ENCODE measurements at places on chromosomes 2 and 18. TPM values are rescaled to one million over a fixed set of nuclear protein-coding genes. Genes with fewer than 3 reads are reported as not detected.

DNA sequence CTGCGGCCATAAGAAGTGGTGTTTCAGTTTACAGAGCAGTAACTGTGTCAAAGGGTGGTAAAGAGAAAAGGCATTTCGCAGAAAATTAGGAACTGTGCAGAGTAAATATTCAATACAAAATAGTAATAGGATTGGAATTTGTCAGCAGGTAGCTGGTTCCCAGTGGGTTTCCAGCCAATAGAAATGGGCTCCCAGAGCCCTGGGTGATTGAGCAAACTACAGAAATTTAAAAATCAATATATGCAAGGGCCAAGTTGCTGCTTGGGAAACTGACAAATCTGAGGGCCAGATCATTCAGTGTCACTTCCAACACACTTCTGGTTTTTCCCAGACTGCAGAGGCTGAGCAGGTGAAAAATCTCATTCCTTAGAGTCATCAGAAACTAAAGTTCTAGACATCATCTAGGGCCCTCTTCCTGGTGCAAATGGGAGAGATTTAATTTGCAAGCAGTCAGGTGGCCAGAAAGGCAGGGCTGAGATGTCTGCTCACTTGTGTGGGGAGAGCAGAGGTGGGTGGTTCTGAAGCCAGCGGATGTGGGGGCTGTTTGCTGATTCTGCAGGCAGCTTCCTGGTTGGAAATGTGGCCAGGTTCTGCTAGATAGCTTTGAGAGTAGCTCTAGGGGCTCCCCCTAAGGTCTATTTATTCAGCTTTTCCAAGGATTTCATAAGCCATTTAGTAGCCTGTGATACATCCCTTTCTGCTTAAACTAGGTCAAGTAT, 182.4 kb downstream of the NCK2 start:
- no peaks in the 10 kb centered on the region for H3K36me3 ChIP-seq
- DNase-seq = no peak
- H3K27me3 ChIP-seq = no peaks in the 10 kb centered on the region
- no peak overlapping the region for H3K27ac ChIP-seq
- no peaks in the 10 kb centered on the region for H3K4me1 ChIP-seq

DNA sequence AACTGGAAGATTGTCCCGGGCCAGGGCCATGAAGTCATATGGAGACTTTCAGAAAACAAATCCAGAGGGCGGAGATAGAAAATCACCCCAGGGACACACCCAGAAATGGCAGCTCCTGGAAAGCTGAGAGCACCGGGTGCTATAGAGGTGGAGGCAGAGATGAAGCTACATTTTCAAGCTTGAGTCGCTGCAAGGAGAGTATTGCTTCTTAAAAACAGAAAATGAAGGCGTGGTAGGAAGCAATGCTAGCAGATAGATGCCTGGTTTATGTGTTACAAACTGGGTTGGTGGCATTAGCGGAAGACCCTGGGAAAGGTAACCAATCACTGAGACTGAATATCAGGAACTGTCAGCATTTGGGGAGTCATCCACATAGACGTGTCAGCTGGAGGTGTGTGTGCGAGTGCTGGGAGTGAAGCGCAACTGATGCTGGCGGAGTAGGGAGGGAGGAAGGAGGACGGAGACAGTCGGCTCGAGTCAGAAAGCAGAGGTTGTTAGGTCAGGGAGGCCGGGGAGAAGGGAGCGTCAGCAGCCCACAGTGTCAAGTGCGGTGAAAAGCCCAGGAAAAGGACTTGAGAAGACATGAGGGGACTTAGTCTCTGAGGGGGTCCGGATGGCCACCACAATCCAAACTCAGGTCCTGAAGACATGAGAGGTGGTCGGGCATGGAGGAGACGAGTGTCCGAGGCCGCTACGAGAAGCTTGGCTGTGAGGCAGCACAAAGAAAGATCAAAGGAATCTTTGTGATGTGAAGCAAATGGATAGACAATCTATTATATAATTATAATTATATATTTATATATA, 45.4 kb downstream of the C18orf63 start:
- H3K36me3 ChIP-seq = no peaks in the 10 kb centered on the region
- DNase-seq = no peak
- no peak overlapping the region for H3K27ac ChIP-seq
- H3K27me3 ChIP-seq = peaks cover 4% of the 10 kb centered on the region
- H3K4me3 ChIP-seq = no peak overlapping the region

- H3K27ac ChIP-seq = no peak overlapping the region
- peaks cover 51% of the 10 kb centered on the region for H3K27me3 ChIP-seq
- DNase-seq = peak; percentile 71
- peak overlapping the region; percentile 75 for H3K4me3 ChIP-seq
Measured at GRCh38 chr18:34976899-34977837, 64.0 kb upstream of the MAPRE2 start.

DNA sequence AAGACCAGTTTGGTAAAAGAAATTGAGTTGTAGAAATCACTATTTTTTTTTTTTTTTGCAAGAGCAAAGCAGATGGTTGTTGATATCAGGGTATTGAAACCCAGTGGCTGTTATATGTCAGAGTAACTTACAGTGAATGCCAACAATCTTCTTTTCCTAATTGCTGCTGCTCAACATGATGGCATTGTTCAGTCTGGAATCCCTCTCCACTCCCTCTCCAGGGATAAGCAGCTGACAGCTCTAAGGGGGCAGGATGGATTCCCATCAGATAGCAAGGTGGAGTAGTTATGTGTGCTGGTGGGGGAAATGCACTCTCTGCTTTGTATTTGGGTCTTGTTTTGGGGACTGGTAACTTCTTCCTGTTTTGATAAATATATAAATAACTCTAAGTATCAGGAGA, 200.0 kb downstream of the PIK3C3 start:
- H3K4me3 ChIP-seq = no peak overlapping the region
- H3K36me3 ChIP-seq = no peaks in the 10 kb centered on the region
- no peaks in the 10 kb centered on the region for H3K27me3 ChIP-seq

DNA sequence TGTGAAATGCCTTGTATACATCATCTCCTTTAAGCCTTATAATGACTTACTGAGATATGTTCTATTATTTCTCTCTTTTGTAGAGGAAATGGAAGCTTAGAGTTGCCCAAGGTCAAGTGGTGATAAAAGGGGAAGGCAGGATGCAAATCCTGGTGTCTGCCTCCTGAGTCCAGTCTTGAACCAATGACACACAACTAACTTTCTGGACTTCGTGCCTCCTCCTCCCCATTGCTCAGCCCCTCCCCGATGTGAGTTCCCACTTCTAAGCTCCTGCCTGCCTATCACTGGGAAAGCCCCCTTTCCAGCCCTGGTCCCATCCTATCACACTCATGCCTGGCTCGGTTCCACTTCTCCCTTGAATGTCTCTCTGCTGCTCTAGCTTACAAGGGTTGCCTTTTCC, 6.9 kb upstream of the CTIF start:
- H3K4me3 ChIP-seq = no peak overlapping the region
- DNase-seq = no peak
- H3K4me1 ChIP-seq = peaks cover 28% of the 10 kb centered on the region
- no peaks in the 10 kb centered on the region for H3K36me3 ChIP-seq

DNA sequence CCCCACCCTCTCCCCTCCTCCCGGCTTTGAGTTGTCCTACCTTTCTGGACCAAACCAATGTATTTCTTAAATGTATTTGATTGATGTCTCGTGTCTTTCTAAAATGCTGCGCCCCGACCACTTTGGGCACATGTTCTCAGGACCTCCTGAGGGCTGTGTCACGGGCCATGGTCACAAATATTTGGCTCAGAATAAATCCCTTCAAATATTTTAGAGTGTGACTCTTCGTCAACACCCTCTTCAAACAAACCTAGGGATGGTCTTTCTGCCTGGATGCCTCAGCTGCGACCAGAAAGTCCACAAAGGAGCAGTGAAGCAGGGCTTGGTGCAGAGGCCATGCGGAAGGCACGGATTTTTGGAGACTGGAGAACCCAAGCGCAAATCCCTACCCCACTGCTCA, 1.1 kb upstream of the SLC35F6 start:
- H3K27me3 ChIP-seq = no peaks in the 10 kb centered on the region
- no peaks in the 10 kb centered on the region for H3K36me3 ChIP-seq
- no peak overlapping the region for H3K27ac ChIP-seq
- H3K4me1 ChIP-seq = peaks cover 23% of the 10 kb centered on the region

DNA sequence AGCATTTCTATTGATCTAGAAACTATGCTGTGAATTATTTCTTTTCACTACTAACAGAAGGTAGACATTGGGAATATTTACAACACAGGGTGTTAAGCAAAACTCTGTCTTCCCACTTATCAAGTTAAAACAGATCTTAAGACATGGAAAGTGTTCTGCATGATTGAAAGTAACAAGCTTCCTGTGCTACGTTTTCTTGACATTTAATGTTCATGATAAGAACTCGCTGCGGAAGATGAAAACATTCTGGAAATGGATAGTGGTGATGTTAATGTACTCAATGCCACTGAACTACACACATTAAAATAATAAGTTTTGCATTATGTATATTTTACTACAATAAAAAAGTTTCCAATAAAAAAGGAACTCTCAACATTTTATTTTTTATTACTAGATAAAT, 74.4 kb upstream of the SCN7A start:
- no peak overlapping the region for H3K27ac ChIP-seq
- DNase-seq = no peak
- peaks cover 2% of the 10 kb centered on the region for H3K4me1 ChIP-seq
- no peaks in the 10 kb centered on the region for H3K36me3 ChIP-seq
- H3K27me3 ChIP-seq = no peaks in the 10 kb centered on the region
- H3K4me3 ChIP-seq = no peak overlapping the region

GRCh38 chr2:26376799-26377198, 24.9 kb upstream of the DRC1 start:
- no peaks in the 10 kb centered on the region for H3K27me3 ChIP-seq
- no peak overlapping the region for H3K27ac ChIP-seq
- H3K36me3 ChIP-seq = peaks cover 35% of the 10 kb centered on the region

DNA sequence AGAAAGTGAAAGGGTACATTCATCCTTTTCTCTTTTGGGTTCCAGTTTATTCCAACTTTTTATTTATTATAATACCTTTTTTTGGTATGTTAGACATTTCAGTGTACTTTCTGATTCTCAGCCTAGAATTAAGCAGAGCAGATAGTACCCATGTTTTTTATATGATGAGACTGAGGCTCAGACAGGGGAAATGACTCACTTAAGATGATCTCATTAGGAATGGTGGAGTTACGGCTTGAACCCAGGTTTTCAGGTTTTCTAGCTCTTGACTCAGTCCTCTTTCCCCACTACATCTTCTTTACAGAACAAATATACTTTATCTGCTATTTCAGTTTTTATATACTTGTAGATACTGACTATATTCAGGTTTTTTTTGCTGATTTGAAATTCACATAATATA, 51.7 kb upstream of the OTX1 start:
- no peak for DNase-seq
- H3K27ac ChIP-seq = no peak overlapping the region
- no peak overlapping the region for H3K4me3 ChIP-seq
- no peaks in the 10 kb centered on the region for H3K4me1 ChIP-seq
- peaks cover 25% of the 10 kb centered on the region for H3K36me3 ChIP-seq

- H3K27ac ChIP-seq = no peak overlapping the region
- no peaks in the 10 kb centered on the region for H3K27me3 ChIP-seq
- no peaks in the 10 kb centered on the region for H3K36me3 ChIP-seq
Measured at GRCh38 chr2:196086517-196087368, 18.1 kb upstream of the DNAH7 start.

- no peak overlapping the region for H3K4me3 ChIP-seq
- H3K27ac ChIP-seq = no peak overlapping the region
- no peaks in the 10 kb centered on the region for H3K36me3 ChIP-seq
- H3K27me3 ChIP-seq = no peaks in the 10 kb centered on the region
- H3K4me1 ChIP-seq = no peaks in the 10 kb centered on the region
Measured at GRCh38 chr18:74714120-74714519, 116.5 kb downstream of the ZNF407 start.

DNA sequence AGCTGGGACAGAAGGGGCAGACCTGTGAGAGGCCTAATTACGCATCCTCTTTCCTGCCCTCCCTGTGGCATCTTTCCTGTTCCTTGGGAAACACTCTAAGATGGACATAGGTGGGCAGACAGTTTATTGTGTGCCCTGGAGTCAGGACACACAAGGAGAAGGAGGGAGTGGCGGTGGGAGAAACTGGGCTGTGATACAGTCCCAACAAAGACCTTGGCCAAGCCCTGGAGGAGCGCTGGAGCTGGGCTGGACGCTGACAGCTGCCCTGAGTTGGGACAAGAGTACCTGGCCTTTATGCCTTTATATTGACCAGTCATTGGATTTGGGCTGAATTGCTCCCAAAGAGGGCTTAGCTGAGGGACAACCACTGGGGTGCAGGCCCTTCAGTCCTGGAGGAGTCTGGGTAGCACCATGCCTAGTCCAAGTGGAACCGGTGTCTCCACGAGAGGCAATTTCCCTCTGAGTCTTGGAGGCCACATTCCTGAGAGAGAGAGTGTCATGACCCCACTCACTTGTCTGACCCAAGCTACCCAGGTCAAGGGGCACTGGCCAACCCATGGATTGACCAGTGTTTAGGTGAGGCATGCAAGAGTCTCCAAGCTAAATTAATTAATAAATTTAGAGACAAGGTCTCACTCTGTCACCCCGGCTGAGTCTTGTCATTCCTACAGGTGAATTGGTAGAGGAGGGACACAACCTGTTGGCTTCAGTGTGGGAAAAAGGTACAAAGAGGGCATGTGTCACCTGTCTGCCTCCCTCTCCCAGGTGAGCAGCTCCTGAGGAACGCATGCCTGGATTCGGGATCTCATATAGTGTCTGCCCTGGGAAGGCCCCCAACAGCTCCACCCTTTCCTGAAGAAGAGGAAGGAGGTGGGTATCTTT, 107.1 kb upstream of the ST3GAL5 start:
- no peaks in the 10 kb centered on the region for H3K36me3 ChIP-seq
- H3K4me3 ChIP-seq = no peak overlapping the region
- peaks cover 45% of the 10 kb centered on the region for H3K4me1 ChIP-seq
- no peaks in the 10 kb centered on the region for H3K27me3 ChIP-seq
- no peak for DNase-seq

DNA sequence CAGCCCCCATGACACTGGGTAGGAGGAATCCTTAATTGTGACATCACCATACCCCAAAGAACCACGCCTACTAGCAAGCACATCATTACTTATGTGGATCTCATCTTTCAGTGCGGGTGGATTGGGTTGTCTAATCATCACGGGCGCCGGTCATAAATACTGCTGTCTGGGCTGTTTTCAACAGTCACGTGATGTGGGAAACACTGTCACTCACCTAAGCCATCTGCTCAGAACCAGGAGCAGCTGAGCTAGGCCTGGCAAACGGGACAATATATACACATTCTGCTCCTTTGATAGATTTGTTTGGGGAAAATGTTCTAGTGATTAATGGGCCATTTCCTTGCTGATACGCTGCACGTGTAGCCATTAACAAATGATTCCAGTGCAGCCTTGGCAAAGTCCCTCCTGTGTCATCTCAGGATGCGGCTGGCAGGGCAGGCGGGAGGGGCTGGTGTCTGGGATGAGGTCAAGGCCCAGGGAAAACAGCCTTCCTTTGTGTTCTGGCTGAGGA, 145.9 kb upstream of the COPS8 start:
- no peak for DNase-seq
- no peaks in the 10 kb centered on the region for H3K4me1 ChIP-seq
- H3K27ac ChIP-seq = no peak overlapping the region
- H3K36me3 ChIP-seq = no peaks in the 10 kb centered on the region

The LIMS4 gene
- total RNA-seq = 15.9 TPM

The OTOS gene
- total RNA-seq = not detected

The SPDYA gene
- total RNA-seq = 0.59 TPM

The CCNT2 gene
- total RNA-seq = 26.2 TPM

The CABYR gene
- 4.0 TPM for total RNA-seq

The PARD6G gene
- total RNA-seq = 2.2 TPM

The TUBB8B gene
- total RNA-seq = not detected
